Esophagus squamous epithelium (tissue), 5 donors: ENCODE measurements at places on chromosomes 4 and X.

GRCh38 chrX:3962511-3963311 lies 249.3 kb upstream of the PRKX start:
- H3K4me3 ChIP-seq, result no peak overlapping the region
- no peaks in the 10 kb centered on the region for H3K27me3 ChIP-seq
- no peak overlapping the region for H3K27ac ChIP-seq
- H3K4me1 ChIP-seq, result peaks cover 5% of the 10 kb centered on the region
- H3K36me3 ChIP-seq, result no peaks in the 10 kb centered on the region
- DNase-seq, result no peak

GRCh38 chrX:150845091-150845490 lies 53.4 kb downstream of the CD99L2 start:
- no peak overlapping the region for H3K4me3 ChIP-seq
- H3K36me3 ChIP-seq, result no peaks in the 10 kb centered on the region
- H3K27ac ChIP-seq, result no peak overlapping the region
- no peaks in the 10 kb centered on the region for H3K4me1 ChIP-seq
- no peak for DNase-seq

DNA sequence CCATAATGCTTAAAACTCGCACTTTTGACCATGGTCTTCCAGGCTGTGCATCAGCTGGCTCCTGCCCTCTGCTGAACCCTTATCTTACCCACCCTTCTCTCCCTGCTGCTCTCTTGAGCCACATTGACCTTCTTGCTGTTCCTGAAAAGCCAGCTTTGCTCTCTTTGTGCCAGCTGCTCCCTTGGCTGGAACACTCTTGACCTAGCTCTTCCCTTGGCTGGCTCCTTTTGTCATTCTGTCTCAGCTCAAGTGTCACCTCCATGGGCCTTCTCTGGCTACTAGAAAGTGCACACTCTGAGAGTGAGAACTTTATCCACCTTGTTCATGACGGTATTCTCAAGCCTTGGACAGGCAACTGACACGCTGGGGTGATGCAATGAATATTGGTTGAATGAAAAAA lies 112.1 kb downstream of the MGST2 start:
- DNase-seq, result no peak
- no peak overlapping the region for H3K27ac ChIP-seq
- H3K4me3 ChIP-seq, result no peak overlapping the region
- H3K4me1 ChIP-seq, result no peaks in the 10 kb centered on the region

DNA sequence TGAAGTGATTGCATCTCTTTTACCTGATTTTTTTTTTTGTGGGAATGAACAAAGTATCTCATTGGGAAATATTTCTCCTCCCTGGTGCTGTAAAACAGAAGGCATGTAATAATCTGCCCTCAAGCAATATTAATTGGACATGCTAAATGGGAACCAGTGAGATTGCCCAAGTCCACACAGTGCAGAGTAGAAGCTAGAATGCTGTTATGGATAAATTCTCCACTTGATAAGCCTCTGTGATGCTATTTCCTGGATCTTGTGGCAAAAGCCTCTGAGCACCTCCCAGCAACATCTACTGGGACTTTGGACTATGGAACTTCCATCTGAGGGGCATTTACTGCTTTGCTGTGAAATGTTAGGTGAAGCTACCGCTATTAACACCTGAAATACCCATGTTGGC lies 46.9 kb upstream of the YTHDC1 start:
- no peak overlapping the region for H3K4me3 ChIP-seq
- no peaks in the 10 kb centered on the region for H3K4me1 ChIP-seq
- no peak for DNase-seq
- H3K27ac ChIP-seq, result no peak overlapping the region
- no peaks in the 10 kb centered on the region for H3K27me3 ChIP-seq

DNA sequence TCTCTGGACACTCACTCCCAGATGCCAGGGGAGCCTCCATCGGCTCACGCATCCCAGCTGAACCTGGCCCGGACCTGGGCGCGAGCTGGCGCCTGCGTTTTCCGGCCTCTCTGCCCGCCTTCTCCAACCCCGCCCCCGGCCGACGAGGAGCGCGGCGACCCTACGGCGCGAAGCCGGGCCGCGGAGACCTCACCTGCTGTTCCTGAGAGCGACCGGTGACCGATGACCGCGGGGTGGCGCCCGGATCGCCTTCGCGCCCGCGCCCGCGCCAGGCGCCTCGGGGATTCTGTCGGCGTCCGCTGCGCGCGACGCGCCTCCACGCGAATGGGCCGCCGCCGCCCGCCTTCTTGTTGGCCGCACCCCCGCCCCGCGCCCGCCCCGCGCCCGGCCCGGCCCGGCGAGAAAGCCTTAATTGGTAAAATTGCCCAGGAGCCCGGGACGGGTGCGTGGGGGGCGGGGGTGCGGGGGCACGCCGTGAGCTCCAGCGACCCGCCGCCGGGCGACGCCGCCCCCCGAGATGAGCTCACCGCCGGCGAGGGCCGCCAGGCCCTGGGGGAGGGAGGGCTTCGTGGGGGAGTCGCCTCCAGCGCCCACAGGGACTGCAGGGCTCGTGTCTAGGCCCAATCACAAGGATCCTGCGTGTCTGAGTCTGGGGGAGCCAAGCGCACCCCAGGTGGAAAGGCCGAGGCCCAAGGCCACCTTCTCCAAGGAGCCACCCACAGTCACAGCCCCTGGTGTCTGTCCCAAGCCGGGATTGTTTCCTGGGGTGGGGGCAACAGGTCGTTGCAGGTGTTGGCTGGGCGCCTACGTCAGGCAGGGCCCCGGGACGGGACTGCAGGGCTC lies at the start of gene FLNA:
Gene FLNA (minus strand): TSS at position 322 of the 843 bp plus-strand sequence. CDS start 3,389 bp downstream, outside the sequence.
- peak within 1 kb of the TSS; percentile 84 for H3K27ac ChIP-seq
- DNase-seq, result no peak
- H3K36me3 ChIP-seq, result no peaks in the 10 kb centered on the region
- H3K4me1 ChIP-seq, result no peaks in the 10 kb centered on the region

GRCh38 chr4:157389741-157390140 lies 169.2 kb downstream of the GRIA2 start:
- H3K27ac ChIP-seq, result no peak overlapping the region
- no peaks in the 10 kb centered on the region for H3K27me3 ChIP-seq
- H3K4me1 ChIP-seq, result no peaks in the 10 kb centered on the region
- no peaks in the 10 kb centered on the region for H3K36me3 ChIP-seq
- DNase-seq, result no peak
